NCI-H2107 (cell line): ENCODE measurements at places on chromosomes 6 and 20.

- no peak for DNase-seq
Measured at GRCh38 chr6:111631018-111631417, 25.3 kb upstream of the TRAF3IP2 start.

DNA sequence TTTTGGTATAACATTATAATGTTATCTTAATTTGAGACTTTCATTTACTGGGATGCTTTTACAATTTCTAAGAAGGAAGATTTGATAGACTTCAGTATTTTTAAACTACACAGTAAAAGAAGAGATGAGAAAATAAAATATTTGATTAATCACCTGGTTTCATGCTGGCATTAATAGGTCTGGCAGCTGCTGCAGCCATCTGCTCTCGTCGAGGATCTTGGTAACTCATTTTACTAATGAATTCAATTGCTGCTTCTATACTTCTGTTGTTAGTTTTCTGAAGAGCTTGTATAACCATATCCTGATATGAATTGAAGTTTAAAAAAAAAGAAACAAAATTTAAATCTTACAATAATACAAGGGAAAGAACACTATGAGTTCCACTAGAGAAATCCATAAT lies 23.0 kb downstream of the LATS1 start:
- DNase-seq, result no peak

DNA sequence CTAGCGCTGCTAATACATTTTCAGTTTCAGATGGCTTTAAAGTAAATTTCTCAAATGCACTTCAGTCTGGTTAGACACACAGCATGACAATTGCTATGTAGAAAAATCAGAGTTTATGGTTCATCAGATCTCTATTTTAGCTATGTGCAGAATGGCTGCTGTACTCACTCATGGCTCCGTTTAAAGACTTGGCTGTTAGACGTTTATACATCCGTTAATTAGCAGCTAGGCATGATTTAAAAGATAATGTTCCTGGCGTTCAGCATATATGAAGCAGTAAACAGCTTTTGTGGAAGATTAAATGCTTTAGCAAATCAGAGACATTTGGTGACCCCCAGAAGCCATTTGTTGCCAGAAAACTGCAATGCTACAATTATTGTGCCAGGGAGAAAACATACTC lies 350.0 kb upstream of the MANEA start:
- DNase-seq, result no peak

GRCh38 chr6:112218563-112218962 lies 35.8 kb downstream of the LAMA4 start:
- no peak for DNase-seq

DNA sequence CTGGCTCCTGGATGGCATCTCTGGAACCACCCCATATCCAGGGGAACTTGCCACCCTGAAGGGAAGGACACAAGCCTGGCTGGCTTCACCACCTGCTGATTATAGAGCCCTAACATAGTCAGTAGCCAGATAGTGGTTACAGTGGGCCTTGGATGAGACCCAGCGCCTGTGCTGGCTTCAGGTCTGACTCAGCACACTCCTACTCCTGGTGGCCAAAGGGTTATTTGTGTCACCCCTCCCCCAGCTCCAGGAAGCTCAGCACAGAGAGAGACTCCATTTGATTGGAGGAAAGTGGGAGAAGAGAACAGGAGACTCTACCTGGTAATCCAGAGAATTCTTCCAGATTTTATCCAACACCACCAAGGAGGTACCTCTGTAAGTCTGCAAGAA lies 12.8 kb downstream of the SNX14 start:
- no peak for DNase-seq

DNA sequence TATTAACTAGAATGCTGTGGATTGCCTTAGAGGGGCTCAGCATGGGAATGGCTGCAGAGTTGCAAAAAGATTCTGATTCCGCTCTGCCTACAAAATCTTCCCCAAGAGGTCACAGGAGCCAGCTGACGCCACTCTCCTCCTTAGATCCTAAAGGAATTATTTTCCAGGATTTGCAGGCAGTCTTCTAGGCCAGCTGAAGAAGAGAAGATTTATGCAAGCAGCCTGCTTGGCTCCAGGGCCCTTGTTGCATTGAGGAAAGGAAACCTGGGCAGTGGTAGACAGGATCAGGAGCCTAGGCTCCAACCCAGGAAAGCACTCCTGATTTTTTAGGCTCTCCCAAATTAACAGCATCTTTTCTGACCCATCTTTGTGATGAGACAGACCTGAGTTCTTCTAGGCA lies 245.8 kb downstream of the PKHD1 start:
- DNase-seq, result no peak

DNA sequence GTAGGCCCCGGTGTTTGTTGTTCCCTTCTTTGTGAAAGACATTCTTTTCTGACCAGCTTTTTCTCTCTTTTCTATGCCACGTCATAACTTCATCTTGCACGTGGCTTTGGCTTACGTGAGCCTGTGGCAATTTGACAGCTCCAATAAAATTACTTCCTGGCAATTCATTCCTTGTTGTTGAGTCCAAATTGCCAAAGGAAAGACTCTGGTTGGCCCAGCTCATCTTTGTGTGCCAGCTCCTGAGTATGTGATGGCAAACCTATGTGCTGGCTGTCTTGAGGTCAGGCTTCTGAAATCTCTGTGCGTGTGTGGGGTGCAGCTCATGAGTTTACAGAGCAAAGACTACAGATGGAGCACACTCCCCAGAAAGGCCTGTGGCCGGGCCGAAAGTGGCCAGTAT lies 272.5 kb upstream of the SGK1 start:
- no peak for DNase-seq

- no peak for DNase-seq
Measured at GRCh38 chr20:8562356-8562755, 430.3 kb downstream of the PLCB1 start.

DNA sequence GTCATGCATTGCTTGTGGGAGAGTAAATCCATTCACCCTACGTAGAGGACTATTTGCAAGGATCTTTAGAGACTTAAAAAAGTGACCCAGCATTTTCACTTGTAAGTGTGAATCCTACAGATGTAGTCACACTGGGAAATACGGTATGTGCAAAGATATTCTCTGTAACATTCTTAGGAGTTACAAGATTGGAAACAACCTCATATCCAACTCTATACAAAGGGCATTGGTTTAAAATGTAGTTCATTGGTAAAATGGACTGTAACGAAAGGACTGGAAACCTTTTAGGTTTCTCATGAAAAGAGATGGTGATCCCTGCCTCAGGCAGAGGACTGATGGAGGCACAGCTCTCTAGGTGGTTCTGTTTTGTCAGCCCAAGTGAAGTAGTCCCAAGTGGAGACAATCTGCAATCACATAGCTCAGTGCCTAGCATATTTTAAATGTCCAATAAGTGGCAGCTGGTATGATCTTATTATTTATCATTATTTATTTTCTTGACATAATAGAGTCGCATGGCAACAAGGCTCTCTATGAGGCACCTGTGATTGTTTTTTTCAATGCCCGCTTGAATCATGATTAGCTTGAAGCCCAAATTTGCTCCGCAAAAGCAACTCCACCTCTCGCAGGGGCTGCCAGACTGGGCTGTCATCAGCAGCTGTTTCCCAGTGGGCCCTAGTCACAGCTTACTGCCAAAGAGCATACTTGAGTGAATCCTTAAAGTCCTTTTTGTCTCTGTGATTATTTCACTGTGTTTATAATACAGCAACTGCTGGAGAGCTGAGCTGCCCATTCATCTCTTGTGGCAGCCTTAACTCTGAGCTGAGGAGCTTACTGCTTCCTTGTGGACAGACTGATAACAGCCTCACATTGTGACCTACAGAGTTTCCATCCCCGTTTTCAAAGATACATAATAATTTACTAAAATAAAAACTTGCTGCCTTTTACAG lies 19.8 kb upstream of the ENPP1 start:
- no peak for DNase-seq

DNA sequence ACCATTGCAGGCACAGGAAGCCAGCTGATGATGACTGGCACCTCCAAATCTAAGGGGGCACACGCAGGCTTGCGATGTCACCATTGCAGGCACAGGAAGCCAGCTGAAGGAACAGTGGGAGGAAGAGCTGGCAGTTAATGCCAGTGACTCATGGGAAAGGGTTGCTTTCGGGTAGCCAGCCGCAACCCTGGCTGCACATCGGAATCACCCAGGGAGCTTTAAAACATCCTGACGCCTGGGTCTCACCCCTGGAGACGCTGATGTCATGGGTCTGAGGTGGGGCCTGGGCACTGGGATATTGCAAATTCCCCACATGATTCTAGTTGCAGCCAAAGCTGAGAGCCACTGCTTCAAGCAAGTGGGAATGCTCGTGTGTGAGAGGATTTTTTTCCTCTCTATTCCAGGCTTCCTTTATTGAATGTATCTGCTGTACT lies 16.1 kb upstream of the CCN6 start:
- no peak for DNase-seq
